Esophagus mucosa (tissue), 1 donor: ENCODE measurements at places on chromosomes 3 and 15.

DNA sequence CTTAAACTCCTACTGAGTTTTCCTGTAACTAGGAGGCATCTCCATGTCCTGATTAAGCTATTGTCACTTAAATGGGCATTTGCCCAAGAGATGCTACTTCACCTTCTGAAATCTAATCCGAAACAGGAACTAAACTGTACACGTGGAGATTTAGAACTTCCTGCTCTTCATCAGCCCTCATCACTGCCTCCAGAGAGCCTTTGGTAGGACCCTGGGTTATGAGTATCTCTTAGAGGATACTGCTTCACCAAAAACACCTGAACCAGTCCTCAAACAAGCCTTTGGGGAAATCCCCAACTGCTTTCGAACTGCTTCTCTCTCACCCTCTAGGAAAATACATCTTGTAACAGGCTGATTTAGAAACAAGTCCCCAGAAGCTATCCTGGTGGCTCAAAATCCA lies 320.3 kb downstream of the GAP43 start:
- ATAC-seq: no peak

- ATAC-seq: no peak
These were observed 39.4 kb upstream of the TRIM71 start for GRCh38 chr3:32778389-32778788.

GRCh38 chr3:169527507-169527906 lies 136.0 kb downstream of the MECOM start:
- ATAC-seq: no peak

GRCh38 chr15:90915808-90916440 lies 12.8 kb downstream of the MAN2A2 start:
- ATAC-seq: peak; percentile 24

GRCh38 chr3:146104068-146104467 lies 56.9 kb downstream of the PLOD2 start:
- no peak for ATAC-seq

- no peak for ATAC-seq
These were observed 58.5 kb downstream of the PIK3R4 start for GRCh38 chr3:130688015-130688688.
